ENCODE measurements at places on chromosomes 6 and 20.

DNA sequence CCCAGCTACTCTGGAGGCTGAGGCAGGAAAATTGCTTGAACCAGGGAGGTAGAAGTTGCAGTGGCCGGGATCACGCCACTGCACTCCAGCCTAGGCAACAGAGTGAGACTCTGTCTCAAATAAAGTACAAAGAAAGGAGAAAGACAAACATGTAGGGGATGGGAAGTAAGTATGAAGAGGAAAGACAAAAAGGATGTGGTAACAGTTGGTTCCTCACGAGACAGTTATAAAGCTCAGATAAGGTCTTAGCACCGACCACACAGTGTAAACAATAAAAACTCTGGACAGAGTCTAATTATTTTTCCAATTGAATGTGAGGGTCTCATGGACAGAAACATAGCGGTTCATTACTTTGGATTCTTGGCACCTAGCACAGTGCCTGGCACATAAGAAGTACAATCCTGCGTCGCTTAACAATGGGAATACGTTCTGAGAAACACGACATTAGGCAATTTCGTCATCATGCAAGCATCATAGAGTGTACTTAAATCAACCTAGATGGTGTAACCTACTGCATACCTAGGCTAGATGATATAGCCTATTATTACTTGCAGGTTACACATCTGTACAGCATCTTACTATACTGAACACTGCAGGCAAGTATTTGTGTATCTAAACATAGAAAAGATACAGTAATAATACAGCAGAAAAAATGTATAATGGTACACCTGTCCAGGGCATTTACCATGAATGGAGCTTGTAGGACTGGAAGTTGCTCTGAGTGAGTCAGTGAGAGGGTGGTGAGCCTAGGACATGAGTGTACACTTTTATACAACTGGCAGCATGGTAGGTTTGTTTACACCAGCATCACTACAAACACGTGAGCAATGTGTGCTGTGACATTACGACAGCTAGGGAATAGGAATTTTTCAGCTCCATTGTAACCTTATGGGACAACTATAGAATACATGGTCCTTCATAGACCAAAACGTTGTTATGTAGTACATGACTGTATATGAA, 38.2 kb downstream of the MBOAT1 start:
- DNase-seq = no peak

GRCh38 chr6:34908194-34908593, 19.1 kb downstream of the ANKS1A start:
- DNase-seq = no peak

DNA sequence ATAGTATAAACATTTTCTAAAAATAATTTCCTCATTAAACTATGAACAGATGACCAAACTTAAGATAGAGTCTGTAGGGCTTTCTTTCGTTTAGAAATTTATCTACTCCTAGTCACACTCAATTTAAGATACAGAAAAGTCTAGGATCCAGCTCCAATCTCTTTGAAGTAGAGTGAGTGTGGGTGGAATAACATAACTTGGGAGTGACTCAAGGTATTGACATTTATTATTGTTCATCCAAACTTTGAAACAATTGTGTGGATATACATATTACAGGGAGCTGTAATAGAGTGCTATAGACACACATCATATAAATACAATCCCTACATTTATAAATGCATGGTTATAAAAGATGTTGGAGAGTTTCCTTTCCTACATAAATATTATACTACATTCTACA, 715.2 kb upstream of the MANEA start:
- no peak for DNase-seq

GRCh38 chr6:27216874-27217273, 30.6 kb upstream of the PRSS16 start:
- DNase-seq = no peak

- DNase-seq = no peak
These were observed 4.1 kb downstream of the RBM38 start for GRCh38 chr20:57395111-57395966.

DNA sequence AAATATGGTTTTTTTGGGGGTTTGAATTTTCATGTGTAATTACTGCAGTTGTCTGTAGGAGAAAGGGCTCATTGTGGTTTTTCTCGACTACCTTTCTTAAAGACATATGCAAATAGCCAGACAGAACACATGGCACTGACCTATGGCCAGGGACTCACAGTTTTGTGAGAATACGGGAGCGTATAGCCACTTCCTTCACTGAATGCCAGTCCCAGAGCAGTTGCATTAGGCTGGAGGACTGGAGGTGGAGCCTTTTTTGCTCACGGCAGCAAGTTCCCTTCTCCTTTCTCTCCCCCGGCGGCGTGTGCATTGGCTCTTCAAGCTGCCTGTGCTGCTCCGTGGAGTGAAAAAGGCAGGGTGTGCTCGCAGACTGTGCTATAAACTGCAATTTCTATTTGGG, 114.9 kb downstream of the AKAP7 start:
- no peak for DNase-seq

- DNase-seq = no peak
These were observed 54.7 kb downstream of the FGD2 start for GRCh38 chr6:37060195-37060559.

DNA sequence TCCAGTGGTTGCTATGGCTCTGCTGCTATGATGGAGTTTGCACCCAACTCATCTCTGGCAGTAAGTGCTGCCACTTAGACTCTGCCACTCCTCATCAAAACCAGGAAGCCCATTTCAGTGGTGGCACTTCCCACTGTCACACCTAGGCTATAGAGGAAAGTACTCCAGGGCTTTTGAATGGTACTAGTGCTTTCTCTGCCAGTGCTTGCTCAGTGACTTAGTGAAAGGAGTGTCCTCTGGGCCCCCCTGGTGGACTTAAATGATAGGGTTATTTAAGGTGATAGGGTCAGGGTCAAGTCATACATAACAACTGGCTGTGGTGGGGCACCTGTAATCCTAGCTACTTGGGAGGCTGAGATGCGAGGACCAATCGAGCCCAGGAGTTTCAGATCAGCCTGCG, 22.8 kb downstream of the FITM2 start:
- DNase-seq = no peak

- no peak for DNase-seq
These were observed 46.4 kb downstream of the CLVS2 start for GRCh38 chr6:123042401-123042800.

DNA sequence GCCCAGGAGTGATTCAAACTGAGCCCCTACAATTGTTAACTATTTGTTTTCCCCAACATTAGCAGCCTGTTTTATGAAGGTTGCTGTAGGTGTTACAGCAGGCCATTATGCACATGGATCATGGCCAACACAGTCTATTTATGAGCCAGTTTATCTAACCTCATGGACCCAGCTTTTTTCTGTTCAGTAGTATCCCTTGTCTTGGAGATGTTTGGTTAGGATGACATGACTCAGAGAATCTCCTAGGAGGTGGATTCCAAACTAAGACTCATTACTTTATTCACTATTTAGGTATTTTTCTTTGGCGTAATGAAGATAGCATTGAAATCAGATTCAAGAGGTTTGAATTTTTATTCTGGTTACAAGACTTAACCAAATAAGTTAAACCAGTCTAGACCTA, 62.8 kb upstream of the TFB1M start:
- no peak for DNase-seq

- no peak for DNase-seq
These were observed 29.7 kb upstream of the FAM50B start for GRCh38 chr6:3819161-3820110.

- no peak for DNase-seq
These were observed 45.4 kb downstream of the TPBG start for GRCh38 chr6:82408952-82409431.

- DNase-seq = no peak
These were observed 282.1 kb upstream of the TCF21 start for GRCh38 chr6:133606852-133607251.

GRCh38 chr6:122726649-122727048, 52.9 kb upstream of the FABP7 start:
- DNase-seq = peak; percentile 31

- no peak for DNase-seq
These were observed 55.1 kb downstream of the ELOVL5 start for GRCh38 chr6:53293691-53294090.

GRCh38 chr6:121573481-121573880, 138.0 kb downstream of the GJA1 start:
- no peak for DNase-seq

GRCh38 chr20:18313411-18313810, 25.1 kb downstream of the ZNF133 start:
- no peak for DNase-seq
